ENCODE measurements at places on chromosomes 3 and 15.

GRCh38 chr15:66133247-66133885 lies 120.2 kb downstream of the MEGF11 start:
- DNase-seq, result no peak

GRCh38 chr3:113685956-113686721 lies 10.3 kb downstream of the USF3 start:
- DNase-seq, result no peak

DNA sequence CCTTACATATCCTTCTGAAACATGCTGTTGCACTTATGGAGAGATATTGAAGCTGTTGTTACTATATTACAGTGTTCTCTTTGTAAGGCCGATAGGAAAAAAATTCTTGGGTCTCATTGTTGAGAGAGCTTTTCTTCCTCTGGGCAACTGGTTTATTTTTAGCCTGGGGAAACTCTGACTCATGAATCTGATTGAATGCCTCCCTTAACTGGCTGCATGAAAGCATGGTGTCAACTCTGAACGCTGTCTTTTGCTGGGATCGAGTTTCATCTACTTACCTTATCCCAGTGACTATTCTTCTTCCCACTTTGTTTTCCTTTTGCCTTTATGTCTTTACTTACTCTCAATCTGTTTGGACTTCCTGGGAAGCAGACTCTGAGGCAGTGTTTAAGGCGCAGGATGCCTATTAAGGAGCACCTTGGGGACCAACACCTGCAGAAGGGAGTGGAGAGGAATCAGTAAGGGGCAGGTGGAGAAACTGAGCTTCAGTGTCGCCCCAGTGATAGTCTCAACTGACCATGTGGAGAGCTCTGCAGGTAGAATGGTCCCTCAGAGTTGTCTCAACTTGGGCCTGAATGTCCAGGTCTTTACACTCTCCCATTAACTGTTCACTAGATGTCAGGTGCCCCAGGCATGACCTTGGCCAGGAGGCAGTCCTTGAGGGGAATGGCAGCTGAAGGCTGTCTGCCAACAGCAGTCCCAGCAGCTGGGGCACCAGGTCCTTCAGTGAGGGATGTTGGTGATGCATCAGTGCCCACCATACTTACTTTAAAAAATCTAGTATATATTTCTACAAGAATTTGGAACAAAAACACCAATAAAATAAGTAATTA lies 88.9 kb upstream of the CCNL1 start:
- no peak for DNase-seq

GRCh38 chr15:91549581-91549980 lies 303.9 kb upstream of the SLCO3A1 start:
- no peak for DNase-seq

- DNase-seq, result no peak
Observed at GRCh38 chr3:65827076-65827475, 211.6 kb downstream of the MAGI1 start.

- no peak for DNase-seq
Observed at GRCh38 chr3:148366743-148367410, 330.8 kb upstream of the AGTR1 start.

DNA sequence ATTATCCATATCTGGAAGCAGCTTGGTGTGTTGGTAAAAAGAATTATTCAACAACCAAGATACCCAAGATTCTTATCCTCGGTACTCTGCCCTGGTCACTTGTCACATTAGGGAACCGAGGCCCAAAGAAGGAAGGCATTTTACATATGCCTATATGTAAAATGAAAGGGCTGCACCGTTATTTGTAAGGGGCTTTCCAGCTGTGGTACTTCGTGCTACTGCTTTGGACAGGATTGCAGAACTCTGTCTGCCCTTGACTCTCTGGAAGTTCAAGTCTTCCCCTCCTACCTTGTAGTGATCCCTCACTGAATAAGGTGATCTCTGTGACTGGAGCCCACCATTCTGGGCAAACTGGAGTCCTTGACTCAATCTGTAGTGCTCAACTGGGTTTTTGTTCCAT lies 198.9 kb upstream of the TOPAZ1 start:
- DNase-seq, result no peak

Measured in CMK (cell line).